ENCODE measurements at places on chromosomes 1 and 21.

- DNase-seq: no peak
Observed at GRCh38 chr1:88890791-88891317, 513 bp downstream of the GTF2B start.

- no peak for DNase-seq
Observed at GRCh38 chr1:94253456-94254017, 16.2 kb upstream of the ARHGAP29 start.

- DNase-seq: peak; percentile 19
Observed at GRCh38 chr21:44370027-44370735, 16.8 kb downstream of the TRPM2 start.

GRCh38 chr1:98325646-98326440, 335.7 kb upstream of the SNX7 start:
- no peak for DNase-seq

- DNase-seq: no peak
Observed at GRCh38 chr1:210236840-210237409, 4.3 kb downstream of the SERTAD4 start.

GRCh38 chr1:230303822-230304221, 122.3 kb downstream of the PGBD5 start:
- no peak for DNase-seq

- DNase-seq: no peak
Observed at GRCh38 chr1:113540335-113540734, 150.0 kb downstream of the MAGI3 start.

DNA sequence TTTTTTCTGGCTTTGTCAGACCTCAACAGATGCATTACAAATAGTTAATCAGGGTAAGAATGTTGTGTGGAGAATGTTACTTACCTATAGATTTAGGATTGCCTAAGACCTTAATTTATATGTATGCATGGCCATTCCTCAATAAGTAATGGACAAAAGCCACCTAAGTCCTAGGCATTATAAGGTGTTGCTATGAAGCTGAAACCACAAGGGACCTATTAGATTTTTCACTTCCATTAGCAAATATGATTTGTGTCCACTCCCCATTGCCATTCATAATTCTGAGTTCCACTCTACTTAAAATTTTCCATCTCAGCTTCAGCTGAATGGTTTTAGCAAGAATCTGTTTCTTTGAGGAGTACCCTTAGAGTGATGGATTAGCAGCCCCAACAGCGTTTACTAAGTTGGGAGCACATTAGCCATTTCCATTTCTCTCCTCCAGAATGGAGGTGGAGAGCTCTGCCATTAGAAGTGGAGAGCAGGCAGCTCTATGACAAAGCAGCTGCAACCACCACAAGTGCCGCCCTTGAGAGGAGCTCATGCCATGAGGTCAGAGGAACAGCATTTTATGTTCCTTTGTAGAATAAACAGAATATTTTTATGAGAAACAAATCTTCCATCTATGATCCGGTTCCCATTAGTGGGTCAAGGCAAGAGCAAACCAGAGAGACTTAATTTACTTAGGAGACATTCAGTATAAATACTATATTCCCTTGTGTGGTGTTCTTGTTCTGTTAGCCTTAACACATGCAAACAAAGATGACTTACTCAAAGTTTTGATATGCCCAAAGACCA, 28.9 kb upstream of the C1orf87 start:
- peak; percentile 26 for DNase-seq

All from SHP77 (cell line).